ENCODE measurements at places on chromosomes 7 and 10. TPM values are rescaled to one million over a fixed set of nuclear protein-coding genes. Genes with fewer than 3 reads are reported as not detected.

STX1A gene
- 72.9 TPM for total RNA-seq

NSMCE4A gene
- 59.0 TPM for total RNA-seq

AGMO gene
- total RNA-seq = 1.1 TPM

STRIP2 gene
- 7.1 TPM for total RNA-seq

MYL10 gene
- total RNA-seq = not detected

CHST3 gene
- 51.0 TPM for total RNA-seq

CDC14C gene
- not detected for total RNA-seq

SFRP5 gene
- 2.7 TPM for total RNA-seq

ZCWPW1 gene
- 1.4 TPM for total RNA-seq

SFRP4 gene
- total RNA-seq = 3.0 TPM

SNX13 gene
- 22.3 TPM for total RNA-seq

NPTX2 gene
- total RNA-seq = 0.12 TPM

AP4M1 gene
- total RNA-seq = 13.6 TPM

PIK3CG gene
- total RNA-seq = not detected

KCNH2 gene
- 3.3 TPM for total RNA-seq

TFR2 gene
- total RNA-seq = 2.2 TPM

H2BK1 gene
- total RNA-seq = not detected

CYP2C19 gene
- not detected for total RNA-seq

WDR86 gene
- total RNA-seq = 0.11 TPM

FAM25G gene
- total RNA-seq = 1.5 TPM

FGFR2 gene
- 0.43 TPM for total RNA-seq

GIMAP7 gene
- not detected for total RNA-seq

HOXA10 gene
- total RNA-seq = 6.3 TPM

PUS7 gene
- total RNA-seq = 26.8 TPM

NUB1 gene
- 32.1 TPM for total RNA-seq

STEAP2 gene
- 4.4 TPM for total RNA-seq

BCL7B gene
- 59.8 TPM for total RNA-seq

UPK3B gene
- total RNA-seq = 17.9 TPM

EPO gene
- not detected for total RNA-seq

EMX2 gene
- total RNA-seq = not detected

CALML3 gene
- total RNA-seq = not detected

HDAC9 gene
- 0.25 TPM for total RNA-seq

PHKG1 gene
- 0.48 TPM for total RNA-seq

OR2A5 gene
- not detected for total RNA-seq

MSMB gene
- total RNA-seq = 0.42 TPM

ERVW-1 gene
- not detected for total RNA-seq

GDF2 gene
- not detected for total RNA-seq

ACSL5 gene
- total RNA-seq = 0.41 TPM

ORAI2 gene
- 32.1 TPM for total RNA-seq

ADAM12 gene
- 4.3 TPM for total RNA-seq

FAM237B gene
- not detected for total RNA-seq

SHH gene
- 0.43 TPM for total RNA-seq

OR9A2 gene
- not detected for total RNA-seq

AP5Z1 gene
- total RNA-seq = 22.5 TPM

LRIT1 gene
- total RNA-seq = not detected

FKBP6 gene
- not detected for total RNA-seq

KIF5B gene
- 60.7 TPM for total RNA-seq

OR2A42 gene
- total RNA-seq = not detected

All from A549 treated with Hydrocortisone at 1 μM for 4 hours (cell line).